H54 (cell line): ENCODE measurements at places on chromosomes 16 and 17.
A peak's percentile ranks its signal among the peaks of the same experiment; 100 is the strongest.

- DNase-seq: no peak
These were observed 88.2 kb downstream of the XYLT1 start for GRCh38 chr16:17382514-17382913.

GRCh38 chr17:65254166-65254565, 117.0 kb downstream of the RGS9 start:
- no peak for DNase-seq

DNA sequence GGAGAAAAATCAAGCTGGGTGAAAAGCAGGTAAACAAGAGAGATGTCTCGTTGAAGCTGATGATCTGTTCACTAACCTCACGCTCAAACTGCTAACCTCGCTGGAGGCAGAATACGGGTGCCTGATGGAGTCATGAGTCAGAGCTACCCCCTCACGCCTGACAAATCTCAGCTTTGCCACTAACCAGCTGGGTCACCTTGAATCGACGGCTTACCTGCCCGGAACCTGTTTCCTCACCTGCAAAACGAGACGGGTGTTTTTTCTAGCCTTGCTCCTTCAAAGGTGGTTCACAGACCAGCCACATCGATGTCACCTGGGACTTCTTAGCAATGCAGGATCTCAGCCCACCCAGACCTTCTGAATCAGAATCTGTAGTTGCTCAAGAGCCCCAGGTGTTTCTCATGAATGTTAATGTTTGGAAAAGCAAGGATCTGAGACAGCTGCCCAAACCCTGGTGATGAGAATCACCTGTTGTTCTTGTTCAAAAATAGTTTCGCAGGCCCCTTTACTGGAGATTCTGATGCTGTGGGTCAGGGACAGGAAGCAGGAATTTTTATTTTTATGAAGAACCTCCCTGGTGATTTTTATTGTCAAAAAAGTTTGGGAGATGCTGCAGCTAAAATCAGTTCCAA, 56.9 kb downstream of the MARCHF10 start:
- DNase-seq: no peak

DNA sequence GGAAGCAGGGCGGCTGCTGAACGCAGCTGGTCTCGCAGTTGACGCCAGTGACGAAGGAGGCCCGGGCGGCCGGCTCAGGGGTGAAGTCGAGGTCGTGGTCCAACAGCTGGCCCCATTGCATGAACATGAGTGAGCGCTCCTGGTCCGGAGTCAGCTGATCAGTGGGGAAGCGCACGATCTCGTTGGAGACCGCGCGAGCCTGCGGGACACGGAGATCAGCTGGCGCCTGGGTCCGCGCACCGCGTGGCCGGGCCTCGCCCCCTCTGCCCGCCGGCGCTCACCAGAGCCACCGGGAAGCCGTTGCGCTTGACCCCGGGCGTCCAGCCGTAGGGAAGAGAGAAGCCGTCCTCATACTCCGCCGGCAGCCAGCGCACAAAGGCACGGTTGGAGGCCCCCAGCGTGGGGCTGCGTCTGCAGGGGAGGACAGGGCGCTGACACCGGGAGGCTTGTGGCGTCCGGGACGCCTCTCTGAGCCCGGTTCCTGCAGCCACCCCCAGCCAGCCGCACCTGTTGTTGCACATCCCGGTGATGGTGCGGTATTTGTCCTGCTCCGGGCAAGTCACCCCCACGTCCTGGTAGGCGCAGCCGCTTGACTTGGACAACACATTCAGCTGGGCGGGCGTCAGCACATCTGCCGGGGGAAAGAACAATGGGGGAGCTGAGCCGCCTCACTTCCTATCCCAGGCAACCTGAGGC, 1.6 kb downstream of the MPO start:
- DNase-seq: no peak

- no peak for DNase-seq
These were observed 80.0 kb downstream of the ATF7IP2 start for GRCh38 chr16:10465821-10466220.

GRCh38 chr17:59513934-59514841, 51.2 kb upstream of the DHX40 start:
- no peak for DNase-seq

GRCh38 chr17:63760771-63761539, 12.4 kb downstream of the CCDC47 start:
- no peak for DNase-seq

DNA sequence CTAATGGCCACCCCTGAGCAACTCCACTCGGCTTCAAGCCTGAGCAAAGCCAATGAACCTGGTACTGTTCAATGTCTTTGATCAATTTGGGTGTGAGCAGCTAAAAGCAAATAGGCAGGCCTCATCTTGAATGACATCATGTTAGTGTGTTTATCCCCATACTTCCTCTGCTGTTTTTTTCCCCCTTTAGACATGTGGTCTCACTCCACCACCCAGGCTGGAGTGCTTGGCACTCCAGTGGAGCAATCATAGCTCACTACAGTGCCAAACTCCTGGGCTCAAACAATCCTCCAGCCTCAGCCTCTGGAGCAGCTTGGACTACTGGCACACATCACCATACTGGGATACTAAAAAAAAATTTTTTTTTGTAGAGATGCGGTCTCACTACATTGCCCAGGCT, 75.4 kb downstream of the ARHGAP17 start:
- DNase-seq: no peak

DNA sequence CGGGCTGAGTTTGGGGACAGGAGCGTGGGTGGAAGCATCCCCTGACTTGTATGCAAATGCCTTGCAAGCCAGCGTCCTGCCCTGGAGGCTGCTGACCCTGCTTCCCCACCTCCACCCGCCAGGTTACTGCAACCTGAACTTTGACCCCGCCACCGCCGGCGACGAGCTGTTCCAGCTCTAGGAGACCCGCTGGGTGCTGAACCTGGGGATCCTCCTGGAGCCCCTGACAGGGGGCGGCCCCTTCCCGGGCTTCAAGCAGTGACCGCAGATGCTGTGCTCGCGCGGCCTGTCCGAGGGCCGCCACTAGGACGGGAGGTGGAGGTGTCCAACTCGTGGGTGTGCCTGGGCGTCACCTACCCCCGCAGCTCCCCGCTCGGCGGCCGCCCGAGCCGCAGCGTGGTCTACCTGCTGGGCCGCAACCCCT, 10.7 kb upstream of the SLC16A5 start:
- no peak for DNase-seq

- peak; percentile 42 for DNase-seq
These were observed 137.2 kb upstream of the RPH3AL start for GRCh38 chr17:489758-490329.

DNA sequence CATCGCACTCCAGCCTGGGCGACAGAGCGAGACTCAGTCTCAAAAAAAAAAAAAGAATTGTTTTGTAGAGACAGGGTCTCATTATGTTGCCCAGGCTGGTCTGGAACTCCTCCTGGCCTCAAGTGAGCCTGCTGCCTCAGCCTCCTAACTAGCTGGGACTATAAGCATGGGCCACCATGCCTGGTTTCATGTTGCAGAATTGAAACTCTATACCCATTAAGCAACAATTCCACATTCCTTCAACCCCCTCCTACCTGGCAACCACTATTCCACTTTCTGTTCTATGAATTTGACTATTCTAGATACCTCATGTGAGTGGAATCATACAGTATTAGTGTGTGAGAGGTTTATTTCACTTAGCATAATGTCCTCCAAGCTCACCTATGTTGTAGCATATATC, 24.5 kb downstream of the RNF135 start:
- no peak for DNase-seq

GRCh38 chr17:883586-883962, 96.0 kb downstream of the NXN start:
- DNase-seq: no peak

DNA sequence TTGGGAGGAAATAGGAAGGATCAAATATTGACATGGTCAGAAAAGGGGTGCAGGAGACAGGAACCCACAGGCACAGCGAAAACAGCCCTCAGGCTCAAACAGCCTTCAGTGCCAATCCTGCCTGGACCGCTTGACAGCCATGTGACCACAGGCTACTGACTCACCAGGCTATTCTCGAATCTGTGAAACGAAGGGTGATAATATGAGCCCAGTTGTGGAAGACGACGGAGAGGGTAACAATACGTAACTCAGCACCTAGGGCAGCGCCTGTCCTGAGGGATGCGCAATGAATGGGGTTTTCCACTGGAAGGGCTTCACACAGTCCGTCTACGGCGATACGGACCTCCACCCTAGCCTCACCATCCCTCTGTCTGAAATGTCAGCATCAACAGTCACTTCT, 117.3 kb upstream of the RCVRN start:
- DNase-seq: no peak

- DNase-seq: no peak
These were observed 413.5 kb upstream of the PSMD7 start for GRCh38 chr16:73883126-73883525.

DNA sequence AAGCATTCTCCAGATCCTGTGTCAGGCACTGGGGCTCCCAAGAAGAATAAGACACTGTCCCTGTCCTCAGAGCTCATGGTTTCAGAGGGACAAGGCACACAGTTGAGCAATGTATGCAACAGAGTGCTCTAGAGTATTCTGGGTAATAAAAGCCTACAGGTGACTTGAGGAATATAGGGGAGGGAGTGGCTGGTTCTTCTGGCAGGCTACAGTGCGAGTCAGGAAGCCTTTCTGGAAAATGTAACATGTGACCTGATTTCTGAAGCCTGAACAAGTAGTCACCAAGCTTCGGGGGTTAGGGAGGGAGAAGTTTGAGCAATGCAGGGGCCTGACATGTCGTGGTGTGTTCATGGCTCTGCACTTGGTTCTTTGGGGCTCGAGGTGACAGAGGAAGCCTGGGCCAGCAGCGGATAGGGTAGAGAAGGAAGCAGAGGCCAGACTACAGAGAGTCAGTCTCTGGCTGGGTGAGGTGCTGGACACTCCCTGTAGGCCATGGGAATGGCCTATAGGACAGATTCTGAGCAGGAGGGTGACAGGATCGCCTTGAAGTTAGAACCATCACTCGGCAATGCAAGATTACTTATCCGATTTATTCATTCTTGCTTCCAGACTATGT, 16.0 kb upstream of the LRRC75A start:
- DNase-seq: no peak

GRCh38 chr16:56625943-56626654, 518 bp downstream of the MT1E start:
- DNase-seq: no peak

- no peak for DNase-seq
These were observed 489.9 kb downstream of the SHISA9 start for GRCh38 chr16:13391337-13391736.

GRCh38 chr16:87177673-87178072, 139.5 kb downstream of the C16orf95 start:
- DNase-seq: no peak
